ENCODE measurements at places on chromosomes 2 and 18.
A peak's percentile ranks its signal among the peaks of the same experiment; 100 is the strongest.

DNA sequence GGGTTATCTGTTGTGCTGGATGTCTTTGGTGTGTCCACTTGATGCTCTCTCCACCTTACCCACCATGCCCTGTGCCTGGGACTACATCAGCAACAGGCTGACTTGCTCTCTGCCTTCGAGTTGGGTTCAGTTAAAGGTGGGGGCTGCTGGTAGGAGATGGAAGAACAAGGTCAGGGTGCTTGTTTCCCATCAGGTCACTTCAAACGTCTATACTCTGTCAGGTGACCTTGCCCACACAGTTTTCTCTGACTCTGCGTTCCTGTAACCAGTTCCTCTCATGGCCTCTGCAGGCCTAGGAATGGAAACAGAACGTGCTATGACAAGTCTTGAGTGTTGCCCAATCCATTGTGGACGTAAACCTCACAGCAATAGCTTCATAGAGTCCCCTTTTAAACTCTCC is 38.4 kb upstream of the PAPOLG start:
- DNase-seq = peak; percentile 81

- no peak for DNase-seq
Observed at GRCh38 chr2:213689585-213689984, 405.3 kb downstream of the SPAG16 start.

DNA sequence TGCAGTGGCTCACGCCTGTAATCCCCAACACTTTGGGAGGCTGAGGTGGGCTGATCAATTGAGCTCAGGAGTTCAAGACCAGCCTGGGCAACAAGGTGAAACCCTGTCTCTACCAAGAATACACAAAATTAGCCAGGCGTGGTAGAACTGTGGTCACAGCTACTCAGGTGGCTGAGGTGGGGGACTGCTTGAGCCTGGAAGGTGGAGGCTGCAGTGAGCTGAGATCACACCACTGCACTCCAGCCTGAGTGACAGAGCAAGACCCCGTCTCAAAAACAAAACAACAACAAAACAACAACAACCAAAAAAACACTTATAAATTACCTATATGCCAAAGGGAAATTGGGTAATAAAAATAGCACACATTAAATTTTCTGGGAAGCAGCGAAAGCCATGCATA is 141.6 kb downstream of the HDAC4 start:
- DNase-seq = no peak

- no peak for DNase-seq
Observed at GRCh38 chr2:149329489-149330126, 779 bp upstream of the LYPD6 start.

GRCh38 chr2:159891917-159892730 is 94.1 kb upstream of the CD302 start:
- no peak for DNase-seq

DNA sequence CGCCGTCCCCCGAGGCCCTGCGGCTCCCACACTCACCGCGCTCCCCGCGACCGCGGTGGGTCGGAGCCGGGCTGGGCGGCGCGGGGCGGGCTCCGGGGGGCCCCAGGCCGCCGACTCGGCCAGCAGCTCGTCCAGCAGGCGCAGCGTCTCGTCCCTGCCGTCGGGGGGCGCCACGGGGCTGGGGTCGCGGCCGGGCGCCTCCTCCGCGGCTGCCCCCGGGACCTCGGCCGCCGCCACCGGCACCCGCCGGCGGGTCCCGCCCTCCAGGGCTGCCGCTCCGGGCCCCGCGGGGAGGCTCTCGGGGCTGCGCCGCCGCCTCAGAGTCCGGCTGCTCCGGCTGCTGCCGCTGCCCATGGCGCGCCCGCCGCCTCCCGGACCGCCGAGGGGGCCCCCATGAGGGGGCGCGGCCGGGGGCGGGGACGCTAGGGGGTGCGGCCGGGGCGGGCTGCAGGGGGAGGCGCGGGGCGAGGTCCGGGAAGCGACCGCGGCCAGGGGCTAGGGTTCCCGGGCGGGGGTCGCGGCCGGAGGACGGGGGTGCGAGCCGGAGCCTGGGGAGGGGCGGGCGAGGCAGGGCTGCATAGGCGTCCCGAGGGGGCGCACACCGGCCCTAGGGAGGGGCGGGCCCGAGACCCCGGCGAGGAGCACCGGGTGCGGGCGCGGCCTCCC is at the start of gene CYS1:
Gene CYS1 (minus strand): TSS at position 542 of the 666 bp plus-strand sequence. CDS start 188 bp downstream, at position 354.
- DNase-seq = no peak

- peak; percentile 41 for DNase-seq
Observed at GRCh38 chr2:113032737-113033136, 19.9 kb downstream of the IL36B start.

DNA sequence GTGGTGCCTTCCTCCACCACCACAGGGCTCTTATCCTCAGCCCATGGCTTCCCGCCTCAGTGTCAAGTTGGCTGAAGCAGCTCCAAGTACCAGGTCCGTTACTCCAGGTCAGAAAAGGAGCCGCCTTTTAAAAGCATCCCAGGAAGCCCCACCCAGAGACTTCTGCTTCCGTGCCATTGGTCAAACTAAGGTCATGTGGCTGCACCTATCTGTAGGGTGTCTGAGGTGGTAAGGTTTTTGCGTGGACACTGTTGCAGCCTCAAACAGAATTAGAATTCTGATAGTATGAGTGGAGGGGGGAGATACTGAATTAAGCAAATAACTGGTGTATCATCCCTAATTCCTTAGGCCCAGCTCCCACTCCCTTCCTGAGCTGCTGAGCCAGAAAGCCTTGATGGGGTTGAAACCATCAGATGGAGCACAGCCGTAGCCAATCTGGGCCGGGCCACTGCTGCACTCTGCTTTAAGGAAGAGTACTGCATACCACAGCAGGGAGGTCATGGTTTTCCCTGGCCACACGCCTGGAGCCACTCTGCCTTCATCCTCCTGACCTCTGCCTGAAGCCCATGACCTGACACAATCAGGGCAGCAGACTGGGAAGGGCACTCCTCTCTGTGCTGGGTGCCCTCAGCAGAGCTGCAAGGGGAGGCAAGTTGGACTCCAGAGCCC is 8.4 kb downstream of the TMEM247 start:
- DNase-seq = no peak

- DNase-seq = peak; percentile 52
Observed at GRCh38 chr2:105744091-105744908, 412 bp upstream of the NCK2 start.

- no peak for DNase-seq
Observed at GRCh38 chr2:104452558-104452957, 401.4 kb upstream of the POU3F3 start.

DNA sequence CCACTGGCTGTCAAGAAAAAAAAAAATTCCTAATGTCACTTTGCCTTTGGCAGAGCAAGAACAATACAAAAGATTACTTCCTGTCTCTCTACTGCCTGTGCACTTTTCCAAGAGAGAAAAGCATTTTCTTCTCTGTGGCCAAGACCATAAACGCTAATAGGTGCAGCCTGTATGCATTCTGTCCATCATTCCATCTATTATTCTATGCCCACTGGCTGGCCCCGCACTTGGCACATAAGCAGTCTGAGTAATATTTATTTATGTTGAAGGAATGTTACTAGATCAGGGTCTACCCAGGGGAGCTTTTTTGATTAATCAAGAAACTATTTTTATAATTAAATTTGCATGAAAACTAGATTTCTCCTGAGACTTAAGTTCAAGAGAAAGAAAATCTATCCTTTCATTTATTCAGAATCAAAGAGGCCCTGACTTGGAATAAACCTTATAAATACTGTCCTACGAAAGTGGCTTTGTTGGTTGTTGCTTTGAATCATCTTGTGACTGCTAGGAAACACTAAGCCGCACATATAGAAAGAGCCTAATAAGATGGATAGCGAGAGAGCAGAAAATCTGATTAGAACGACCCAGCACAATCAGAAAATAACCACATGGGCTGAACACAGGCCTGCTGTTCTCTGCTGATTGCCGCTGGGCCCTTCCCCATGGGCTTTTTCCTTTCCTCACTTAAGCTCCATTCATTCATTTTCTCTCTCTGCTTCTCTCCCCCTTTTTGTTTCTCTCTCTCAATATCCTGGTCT is 59.4 kb downstream of the MMADHC start:
- no peak for DNase-seq

DNA sequence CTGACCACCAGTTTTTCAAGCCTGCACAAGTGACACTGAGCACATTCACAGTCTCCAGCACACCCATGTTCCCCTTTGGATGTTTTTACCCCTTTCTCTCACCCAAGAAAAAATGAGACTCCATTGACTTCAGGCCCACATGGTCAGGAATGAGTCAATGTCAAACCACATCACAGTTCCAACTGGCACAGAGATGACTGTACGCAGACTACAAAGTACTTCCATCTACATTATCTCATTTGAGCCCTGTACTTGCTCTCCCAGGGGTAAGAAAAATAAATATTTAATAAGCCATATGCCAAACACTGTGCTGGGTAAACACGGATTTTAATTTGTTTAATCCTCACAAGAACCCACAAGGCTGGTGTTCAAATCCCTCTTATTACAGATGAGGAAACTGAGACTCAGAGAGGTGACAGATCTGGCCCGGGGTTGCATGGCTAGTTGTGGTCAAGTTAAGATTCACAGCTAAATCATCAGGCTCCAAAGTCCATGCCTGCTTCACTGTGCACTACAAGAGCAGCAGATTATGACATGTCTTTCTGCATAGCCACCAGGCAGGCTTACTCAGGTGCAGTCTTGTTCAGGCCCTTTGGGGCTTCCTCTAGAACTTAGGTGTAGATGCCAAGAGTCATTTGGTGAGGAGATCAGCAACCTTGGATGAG is 106.1 kb downstream of the TXNL1 start:
- no peak for DNase-seq

DNA sequence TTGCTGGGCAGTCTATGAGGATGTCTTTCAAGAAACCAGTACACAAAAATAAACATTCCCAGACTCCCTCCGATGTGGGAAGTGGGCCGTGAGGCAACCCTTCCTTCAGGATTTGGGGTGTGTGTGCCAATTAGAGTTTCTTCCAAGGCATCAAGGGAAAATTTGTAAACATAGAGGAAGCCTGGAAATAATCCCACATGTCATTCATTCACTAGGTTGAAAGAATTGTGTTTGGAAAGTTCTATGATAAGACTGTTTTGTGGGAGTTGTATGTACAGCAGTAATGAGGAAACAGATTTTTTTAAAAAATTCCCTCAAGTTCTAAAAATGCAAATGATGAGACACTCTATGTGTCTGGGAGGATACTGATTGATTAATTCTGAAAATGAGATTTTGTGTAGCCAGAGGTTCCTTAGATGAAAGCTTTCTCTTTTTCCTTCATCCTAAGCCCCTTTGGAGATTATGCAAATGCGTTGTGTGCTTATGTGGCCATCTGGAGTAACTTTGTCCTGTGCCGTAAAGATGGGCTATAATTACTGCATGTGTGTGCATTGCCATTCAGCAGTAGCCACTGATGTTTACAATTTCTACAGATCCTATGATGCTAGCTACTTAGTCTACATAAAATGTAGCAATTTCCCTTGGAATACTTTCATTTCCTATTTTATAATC is 107.8 kb upstream of the TPO start:
- DNase-seq = no peak

GRCh38 chr2:173667415-173667814 is 297.8 kb downstream of the SP3 start:
- no peak for DNase-seq

DNA sequence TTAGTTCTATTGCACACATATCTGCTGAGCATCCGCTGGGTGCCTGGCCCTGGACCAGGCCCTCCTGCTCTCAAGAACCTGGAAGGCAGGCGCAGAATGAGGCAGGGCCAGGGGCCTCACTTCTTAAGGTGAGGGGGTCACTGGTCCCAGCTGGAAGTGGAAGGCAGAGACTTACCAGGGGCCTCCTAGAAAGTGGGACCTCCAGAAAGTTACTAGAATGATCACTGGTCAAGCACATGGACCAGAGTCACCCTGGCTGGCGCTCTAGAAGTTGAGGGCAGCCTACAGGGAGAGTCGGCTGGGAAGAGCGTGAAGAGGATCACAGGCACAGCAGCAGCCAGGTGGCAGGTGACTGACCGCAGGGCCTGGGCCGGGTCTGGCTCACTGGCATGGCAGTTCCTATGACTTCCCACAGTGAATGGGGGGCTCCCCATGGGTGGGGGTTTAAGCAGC is 26.1 kb upstream of the MAL start:
- DNase-seq = no peak

DNA sequence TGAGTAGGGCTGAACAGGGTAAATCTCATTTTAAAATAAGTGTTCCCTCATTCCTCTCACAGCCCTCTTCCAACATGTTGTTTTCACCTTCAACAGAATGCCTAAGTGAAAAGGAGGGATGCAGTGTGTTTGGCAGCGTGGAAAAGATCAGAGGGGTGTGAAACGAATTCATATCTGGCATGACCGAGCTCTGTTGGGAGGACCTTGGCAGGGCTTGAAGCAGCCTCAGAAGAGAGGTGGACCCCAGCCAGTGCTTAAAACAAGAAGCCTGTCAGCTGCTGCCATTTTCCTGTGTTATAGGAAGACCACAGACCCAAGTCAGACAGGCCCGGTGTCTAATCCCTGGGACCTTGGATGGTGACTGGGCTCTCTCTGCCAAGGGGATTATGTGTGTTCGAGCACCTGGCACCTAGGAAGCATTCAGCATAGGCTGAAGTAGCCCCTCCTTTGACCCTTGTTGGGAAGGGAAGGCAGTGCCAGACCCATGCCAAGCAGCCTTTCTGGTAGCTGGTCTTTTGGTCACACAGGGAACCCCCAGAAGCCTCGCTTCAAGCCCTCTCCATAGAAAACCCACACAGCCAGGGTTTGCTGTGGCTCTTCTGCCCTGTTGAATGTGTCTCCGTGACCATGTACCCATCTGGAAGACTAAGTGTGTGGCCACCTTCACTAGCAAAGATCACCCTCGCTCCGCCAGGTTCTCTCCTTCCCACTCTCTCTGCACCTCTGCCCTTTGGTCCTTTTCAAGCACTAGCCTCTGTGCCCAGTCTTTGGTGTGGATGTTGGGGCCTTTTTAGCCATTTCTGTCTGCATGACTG is 87.5 kb upstream of the ST3GAL5 start:
- no peak for DNase-seq

GRCh38 chr2:241372361-241372992 is 16.4 kb downstream of the FARP2 start:
- no peak for DNase-seq

DNA sequence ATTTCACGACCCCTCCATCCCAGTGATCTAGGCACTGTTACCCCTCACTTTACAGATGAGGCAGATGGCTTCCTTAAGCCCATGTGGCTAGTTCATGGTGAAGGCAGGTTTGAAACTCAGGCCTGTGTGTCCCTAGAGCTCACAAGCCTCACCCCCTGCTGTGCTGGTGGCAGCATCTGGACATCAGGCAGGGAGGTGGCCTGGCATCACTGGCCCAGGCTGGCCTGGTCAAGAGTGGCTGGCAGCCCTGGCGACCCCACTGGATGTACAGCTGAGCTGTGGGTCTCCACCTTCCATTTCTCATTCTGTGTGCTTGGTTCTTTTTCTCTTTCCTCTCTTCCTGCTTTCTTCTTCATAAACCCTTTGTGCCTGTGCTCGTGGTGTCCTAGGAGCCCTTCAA is 56.3 kb downstream of the BOLA3 start:
- DNase-seq = no peak

DNA sequence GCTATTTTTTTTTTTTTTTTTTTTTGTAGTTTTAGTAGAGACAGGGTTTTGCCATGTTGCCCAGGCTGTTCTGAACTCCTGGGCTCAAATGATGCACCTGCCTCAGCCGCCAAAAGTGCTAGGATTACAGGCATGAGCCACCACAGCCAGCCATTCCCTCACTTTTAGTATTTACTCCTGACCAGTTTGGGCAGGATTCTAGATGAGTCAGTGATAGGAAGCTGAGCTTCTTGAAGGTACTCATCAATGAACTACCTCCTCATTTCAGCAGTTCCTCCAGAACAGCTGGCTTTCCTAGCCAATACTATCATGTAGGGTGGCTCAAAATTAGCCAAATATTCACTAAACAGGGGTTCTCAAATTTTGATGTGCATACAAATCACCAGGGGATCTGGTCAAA is 57.2 kb downstream of the CYBRD1 start:
- no peak for DNase-seq
